ENCODE measurements at places on chromosomes 1 and 21.
A peak's percentile ranks its signal among the peaks of the same experiment; 100 is the strongest.

DNA sequence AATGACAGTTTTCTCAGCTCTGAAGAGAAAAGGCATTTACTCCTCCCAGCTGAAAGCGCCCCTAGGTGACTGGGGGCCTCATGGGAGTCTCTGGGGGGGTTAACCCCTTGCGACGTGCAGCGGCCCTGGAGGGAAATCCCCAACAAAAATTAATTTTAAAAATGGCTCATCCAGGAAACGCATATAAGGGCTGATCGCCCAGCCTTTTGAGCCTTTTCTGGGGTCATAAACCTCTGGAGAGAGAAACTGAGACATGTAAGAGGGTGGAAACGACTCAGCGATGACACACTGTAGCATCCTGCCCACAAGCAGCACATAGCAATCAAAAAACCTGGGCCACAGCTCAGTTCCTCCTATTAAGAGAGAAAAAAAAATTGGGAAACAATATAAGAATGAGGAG is 20.4 kb upstream of the HPDL start:
- peak; percentile 70 for DNase-seq

DNA sequence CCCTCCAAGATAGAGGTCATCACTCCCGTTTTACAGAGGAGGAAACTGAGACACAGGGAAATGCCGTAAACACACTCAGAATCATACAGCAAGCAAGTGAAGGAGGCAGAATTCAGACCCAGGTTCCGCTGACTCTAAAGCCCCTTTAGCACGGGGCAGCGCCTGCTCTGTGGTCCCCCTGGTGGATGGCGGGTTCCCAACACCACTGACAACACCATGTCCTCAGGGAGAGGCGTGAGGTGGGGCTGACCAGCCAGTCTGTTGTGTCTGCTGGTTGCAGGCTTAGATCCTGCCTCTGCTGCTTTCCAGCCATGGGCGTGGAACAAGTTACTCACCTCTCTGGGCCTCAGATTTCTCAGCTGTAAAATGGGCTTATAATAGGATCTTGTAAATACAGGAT is 617.3 kb downstream of the MATN1 start:
- no peak for DNase-seq

GRCh38 chr1:228454238-228454637 is 32.9 kb upstream of the RNF187 start:
- no peak for DNase-seq

GRCh38 chr21:16079830-16080229 is 350.0 kb downstream of the USP25 start:
- DNase-seq = no peak

DNA sequence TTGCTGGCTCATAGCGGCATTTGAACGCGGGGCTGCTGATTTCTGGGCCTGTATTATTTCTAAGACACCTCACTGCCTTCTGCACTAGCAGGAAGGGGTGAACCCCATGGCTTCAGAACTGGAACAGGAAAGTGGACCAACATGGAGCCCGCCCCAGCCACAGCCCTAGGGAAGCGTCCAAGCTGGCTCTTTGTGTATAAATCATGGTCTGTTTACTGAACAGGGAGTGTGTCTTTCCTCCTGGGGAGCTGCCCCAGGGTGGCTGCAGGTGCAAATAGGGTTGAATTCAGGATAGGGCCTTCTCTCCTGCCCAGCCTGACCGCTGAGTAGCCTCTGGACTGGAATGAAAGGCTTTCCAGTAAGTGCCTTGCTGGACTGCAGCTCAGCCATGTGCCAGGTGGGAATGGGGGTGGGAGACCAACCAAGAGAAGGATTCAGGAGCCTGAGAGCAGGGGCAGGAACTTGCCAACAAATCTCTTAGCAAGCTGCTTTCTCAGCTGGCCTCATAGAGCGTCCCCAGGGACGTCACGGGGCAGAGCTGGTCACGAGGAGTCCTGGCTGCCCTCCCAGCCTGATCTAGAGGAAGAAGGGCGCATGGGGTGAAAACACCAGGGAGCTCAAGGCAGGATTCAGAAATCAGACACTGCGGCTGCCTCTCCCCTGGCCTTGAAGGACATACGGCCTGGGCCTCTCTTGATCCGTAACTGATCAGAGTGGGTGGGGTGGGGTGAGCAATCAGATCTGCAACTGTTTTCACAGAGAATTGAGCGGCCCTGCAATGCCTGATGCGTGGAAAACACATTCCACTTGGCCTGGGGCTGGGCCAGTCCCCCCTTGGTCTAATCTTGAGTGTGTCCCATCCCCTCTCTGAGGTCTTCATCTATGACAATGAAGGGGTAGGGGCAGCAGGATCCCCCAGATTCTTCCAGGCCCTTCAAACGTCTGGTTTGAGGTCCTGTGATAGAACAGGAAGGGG is 56.5 kb upstream of the SELENON start:
- DNase-seq = no peak

DNA sequence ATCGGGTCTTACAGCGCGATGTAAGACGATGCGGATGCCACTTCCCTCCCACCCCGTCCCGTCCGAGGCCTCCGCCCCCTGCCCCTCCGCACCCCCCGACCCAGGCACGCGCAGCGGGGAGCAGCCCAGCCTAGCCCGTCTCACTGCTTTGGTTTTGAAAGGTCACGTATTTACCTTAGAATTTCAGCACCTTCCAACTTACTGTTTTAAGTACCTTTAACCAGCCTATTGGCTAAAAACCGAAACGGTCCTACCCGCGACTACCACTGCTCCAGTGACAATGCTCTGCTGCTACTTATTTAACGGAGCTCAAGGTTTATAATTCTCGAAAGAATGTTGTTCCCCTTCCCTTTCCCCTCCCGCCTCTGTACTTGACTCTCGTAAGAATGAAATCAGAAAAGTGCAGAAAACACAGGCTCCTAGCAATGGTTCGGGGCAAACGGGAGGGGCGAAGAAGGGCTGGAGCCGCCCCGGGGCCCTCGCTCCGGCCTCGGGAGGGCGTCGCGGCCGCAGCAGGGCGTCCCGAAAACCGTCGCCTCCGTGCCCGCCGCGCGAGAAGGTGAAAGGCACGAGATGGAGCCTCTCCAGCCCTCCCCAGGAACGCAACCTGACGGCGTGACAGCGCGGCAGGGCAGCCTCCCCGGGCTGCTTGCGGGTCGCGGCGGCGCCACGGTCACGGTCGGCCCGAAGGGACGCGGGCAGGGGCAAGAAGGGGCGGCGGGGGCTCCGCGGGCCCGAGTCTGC is 667 bp downstream of the TMEM50B start:
- DNase-seq = peak; percentile 57

DNA sequence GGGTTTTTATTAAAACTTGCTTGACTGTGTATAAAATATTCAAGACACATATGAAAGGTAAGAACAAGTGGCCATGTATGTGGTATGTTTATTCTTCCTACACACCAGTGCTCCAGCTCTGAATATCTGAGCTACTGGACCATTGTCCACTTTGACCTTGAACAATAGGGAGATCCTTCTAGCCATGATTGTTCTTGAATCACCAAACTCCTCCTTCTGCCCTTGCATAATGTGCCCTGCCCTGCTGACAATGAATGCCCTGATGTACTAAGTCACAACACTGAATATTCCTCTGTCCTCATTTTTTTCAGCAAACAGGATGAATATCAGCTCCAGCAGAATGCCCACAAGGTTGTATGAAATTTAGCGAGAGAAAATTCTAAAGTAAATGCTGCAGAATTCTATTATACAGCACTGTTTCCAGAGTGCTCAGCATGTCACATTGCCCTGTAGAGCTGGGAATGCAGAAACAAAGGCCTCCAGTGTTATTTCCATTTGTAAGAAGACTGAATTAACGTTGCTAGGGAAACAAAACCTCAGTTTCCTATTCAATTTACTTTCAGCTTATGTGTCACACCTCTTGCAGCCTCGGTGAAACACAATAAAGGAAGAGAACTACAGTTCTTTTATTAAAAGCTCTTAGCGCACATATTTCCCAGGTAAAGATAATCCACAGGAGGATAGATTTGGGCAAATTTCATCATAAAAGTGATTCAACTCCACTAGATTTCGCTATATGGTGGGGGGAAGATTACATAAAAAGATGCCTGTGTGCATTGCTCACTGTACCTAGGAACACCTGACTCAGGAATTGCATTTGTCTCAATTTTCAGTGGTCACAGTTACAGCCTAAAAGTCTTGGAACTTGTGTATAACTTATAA is 187.4 kb upstream of the ATP1B1 start:
- no peak for DNase-seq

DNA sequence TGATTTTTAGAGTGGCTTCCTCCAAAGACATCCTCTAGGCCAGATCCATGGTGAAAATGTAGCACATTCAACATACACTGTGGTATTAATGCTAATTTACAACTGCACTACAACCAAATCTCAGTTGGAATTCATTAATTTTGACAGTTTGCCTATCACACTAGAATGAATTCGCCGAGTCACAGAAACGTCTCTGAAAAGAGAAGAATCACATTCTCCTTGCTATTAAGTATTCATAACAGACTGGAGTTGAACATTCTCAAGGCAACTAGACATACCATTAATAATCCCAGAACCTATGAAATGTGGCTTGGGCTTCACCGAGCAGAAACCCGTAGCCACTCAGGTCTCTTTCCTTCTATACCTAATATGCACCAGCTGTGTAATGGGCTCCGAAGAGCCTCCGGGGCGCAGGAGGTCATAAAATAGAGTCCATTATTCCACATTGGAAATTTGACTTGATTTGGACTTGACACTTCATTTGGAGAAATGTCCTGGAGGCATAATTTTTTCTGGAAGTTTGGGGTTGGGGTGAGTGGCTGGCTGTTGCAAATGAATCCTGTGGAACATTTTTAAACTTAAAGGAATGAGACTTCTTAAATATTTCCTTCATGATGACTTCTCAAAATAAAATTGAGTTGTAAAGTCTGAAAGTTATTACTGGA is 117.1 kb downstream of the DSCAM start:
- DNase-seq = no peak

DNA sequence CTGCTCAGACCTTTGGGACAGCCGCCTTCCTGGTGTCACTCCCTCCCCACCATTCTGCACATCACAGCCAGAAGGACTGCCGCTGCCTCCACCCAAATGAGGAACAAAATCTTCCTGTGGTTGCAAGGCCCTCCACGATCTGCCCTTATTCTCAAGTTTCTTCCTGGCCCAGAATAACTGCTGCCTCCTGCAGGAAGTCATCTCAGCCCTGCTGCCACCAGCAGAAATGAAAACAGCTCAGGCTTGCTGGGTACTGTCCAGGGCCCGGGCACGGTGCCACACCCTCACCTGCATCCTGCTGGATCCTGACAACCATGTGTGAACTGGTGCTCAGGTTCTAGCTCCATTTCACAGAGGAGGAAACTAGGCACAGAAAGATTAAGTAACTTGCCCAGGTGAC is 2.8 kb downstream of the CLDN19 start:
- no peak for DNase-seq

DNA sequence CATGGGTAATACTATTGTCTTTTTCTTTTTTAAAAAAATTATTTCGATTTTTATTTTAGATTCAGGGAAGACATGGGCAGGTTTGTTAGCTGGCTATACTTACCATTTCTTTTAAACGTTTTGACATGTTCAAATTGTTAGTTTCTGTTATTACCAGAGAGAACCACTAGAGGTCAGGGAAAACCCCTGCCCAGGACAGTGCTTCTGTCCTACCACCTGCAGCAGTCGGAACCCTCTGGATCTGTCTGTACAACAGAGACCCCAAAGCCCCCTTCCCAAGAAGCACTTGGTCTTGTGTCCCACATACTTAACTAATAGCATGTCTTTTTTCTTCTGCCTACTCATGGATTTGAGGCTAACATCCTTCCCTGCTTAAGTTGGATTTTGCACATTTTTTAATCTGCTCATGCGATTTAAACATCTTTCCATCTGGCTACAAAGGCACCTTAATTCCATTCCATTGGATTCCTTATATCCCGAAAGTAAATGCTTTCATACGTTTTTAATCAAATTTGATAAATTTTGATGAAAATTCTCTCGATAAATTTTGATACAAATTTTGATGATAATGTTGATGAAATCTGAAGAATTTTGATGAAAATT is 10.0 kb upstream of the C1orf115 start:
- DNase-seq = no peak

- no peak for DNase-seq
Measured at GRCh38 chr1:208118841-208119606, 125.2 kb downstream of the PLXNA2 start.

DNA sequence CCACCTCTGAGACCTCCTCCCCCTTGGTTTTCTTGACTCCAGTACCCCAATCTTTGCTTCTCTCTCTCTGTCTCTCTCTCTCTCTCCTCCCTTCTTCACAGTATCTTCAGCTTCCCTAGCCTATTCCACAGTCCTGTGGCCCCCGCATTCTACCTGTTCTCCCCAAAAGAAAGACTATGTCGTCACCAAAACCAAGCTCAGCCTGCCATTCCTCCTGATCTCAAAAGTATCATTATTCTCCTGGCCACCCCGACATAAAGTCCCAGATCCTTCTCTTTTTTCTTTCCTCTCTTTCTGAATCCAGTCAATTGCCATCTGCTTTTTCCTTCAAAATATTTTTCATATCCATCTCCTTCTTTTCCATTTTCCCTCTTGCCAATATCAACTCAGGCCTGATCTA is 23.7 kb upstream of the KHDRBS1 start:
- DNase-seq = no peak

DNA sequence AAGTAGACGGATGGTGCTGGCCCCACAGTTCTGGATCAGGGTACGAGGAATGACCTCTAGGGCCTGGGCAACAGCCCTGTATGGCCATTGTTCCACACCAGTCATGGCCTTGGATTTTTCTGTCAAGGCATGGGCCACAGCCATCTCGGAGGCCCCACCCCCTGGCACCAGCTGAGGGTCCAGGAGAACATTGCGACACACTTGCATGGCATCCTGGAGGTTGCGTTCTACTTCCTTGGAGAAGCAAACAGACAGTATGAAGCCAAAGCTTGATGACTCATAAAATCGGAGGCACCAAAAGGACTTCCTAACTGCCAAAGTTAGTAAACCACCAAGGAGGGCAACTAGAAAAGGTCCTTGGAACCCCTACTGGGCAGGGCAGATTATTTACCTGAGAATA is 11.9 kb upstream of the VHLL start:
- DNase-seq = no peak

DNA sequence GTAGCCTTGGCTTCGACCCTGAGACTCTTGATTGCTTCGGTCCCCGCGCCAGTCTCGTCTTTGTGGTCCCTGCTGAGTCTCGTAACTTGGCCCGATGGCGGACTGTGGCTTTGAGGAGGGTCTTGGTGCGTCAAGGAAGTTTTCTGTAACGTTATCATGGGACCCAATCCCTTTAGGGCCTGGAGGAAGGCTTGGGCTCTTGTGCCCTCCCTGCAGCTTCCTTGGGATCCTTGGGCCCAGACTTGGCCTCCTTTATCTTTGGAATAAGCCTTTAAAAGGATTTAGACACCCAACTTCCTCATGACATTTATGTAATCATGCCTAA is 371 bp downstream of the ZMPSTE24 start:
- DNase-seq = no peak
